ELR (cell line): ENCODE measurements at places on chromosomes 12 and 14.

- DNase-seq: no peak
Observed at GRCh38 chr12:39620659-39621658, 1.4 kb upstream of the ABCD2 start.

DNA sequence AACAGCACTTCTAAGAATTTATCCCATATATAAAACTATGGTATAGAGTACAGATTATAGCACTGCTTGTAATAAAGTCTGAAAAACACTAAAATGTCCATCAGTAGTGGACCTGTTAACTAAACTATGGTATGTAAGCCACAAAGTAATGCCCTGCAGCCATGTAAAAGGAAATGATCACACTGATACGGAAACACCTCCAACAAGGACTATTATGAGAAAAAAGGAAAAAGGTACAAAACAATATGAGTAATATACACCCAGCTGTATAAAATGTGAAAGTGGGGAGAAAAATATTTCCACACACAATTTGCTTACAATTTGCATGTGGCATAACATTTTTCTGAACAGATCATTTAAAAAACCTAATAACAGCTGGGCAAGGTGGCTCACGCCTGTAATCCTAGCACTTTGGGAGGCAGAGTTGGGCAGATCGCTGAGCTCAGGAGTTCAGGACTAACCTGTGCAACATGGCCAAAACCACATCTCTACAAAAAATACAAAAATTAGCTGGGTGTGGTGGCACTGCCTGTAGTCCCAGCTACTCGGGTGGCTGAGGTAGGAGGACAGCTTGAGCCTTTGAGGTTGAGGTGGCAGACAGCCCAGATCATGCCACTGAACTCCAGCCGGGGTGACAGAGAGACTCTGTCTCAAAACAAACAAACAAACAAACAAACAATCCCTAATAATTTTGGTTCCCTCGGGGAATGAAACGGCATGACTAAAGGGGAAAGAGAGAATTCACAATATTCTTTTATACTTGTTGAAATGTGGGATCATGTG lies 250.5 kb downstream of the MED13L start:
- DNase-seq: no peak

DNA sequence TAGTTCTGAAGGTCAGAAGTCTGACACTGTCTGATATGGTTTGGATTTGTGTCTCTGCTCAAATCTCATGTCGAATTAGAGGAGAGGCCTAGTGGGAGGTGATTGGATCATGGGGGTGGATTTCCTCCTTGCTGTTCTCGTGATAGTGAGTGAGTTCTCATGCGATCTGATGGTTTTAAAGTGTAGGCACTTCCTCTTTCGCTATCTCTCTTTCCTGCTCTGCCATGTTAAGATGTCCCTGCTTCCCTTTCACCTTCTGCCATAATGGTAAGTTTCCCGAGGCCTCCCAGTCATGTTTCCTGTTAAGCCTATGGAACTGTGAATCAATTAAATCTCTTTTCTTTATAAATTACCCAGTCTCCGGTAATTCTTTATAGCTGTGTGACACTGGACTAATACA lies 84.1 kb upstream of the TMTC1 start:
- DNase-seq: no peak

- DNase-seq: no peak
Observed at GRCh38 chr12:107512391-107512790, 173.2 kb upstream of the PWP1 start.

GRCh38 chr14:30840086-30840779 lies 34.1 kb upstream of the COCH start:
- no peak for DNase-seq

GRCh38 chr12:66596199-66596598 lies 82.7 kb downstream of the GRIP1 start:
- DNase-seq: peak; percentile 44

DNA sequence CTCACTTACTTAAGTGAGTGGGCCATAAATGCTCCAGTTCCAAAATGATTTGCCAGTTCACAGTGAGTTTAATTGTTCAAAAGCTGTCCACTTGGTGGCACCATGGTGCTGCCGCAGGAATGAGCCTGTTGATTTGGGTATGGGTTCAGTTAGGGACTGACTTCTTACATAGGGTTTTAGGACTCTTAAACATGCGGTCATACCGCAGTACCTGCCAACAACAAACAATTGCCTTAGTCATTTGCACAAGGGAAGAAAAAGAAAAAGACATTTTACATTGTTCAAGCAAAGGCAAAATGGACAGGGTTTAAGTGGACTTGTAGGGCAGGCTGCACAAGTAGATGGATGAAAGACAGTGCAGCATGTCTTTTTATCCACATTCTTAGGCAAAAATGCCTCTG lies 80.0 kb upstream of the DBX2 start:
- DNase-seq: peak; percentile 70

DNA sequence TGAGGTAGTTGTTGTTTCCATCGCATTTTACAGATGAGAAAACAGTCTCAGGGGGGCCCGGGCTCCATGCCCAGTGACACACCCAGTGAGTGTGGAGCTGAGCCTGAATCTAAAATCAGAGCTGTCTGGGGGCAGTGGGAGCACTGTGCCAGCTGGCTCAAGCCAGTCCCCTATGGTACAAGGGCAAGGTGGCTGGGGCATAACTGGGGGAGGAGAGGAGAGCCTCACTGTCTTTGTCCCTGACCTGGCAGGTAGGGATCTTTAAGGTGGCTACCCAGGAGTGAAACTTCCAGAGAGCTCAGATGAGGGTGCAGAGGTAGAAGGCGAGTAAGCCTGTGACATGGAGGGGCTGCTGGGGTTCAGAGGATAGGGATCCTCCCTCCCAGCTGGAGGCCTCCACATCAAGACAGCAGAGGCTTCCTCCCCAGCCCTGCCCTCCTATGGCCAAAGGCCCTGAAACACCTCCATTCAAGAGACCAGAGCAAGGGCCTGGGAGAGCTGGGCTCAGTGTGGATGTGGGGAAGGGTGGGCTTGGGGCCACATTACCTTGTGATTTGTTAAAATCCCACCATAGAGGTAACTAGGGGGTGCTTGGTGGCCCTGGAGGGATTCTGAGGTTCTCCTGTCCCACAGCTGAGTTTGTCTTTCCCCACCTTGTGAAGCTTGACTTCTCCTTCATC lies 33.1 kb downstream of the ASCL4 start:
- DNase-seq: no peak

DNA sequence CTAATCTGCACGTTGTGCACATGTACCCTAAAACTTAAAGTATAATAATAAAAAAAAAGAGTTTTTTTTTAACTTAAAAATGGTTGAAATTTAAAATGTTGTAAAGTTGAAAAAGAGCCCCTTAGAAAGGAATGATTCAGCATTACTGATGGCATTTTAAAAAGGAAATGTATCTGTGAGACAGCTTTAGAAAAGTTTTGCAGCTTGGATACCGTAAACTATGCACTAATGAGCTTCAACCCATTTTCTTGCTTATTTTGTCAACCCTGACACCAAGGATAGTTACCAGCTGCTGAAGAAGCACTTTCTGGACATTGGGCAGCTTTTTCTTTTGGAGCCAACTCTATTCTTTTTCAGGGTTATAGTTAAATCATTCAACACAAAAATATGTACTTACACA lies 4.3 kb downstream of the BICD1 start:
- DNase-seq: no peak

- DNase-seq: no peak
Observed at GRCh38 chr12:46101485-46101869, 111.1 kb upstream of the SCAF11 start.

- no peak for DNase-seq
Observed at GRCh38 chr12:79900951-79901350, 33.9 kb downstream of the PPP1R12A start.

DNA sequence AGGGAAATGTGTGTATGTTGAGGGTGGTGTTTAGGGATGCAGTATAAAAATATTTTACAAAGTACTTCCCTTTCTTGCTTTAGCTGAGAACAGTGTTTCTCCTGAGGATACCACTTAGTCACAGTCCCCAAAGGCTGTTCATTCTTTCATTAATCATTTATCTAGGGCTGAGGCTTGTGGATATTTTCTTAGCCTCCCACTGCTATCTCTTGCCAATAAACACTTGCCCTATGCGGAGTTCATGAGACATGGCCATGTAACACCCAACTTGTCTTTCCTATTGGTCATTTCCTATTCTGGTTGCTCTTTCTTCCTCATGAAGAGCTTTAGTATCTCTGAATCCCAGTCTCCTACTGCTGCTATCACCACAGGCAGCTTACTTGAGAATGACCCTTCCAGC lies 75.1 kb downstream of the ETNK1 start:
- no peak for DNase-seq

GRCh38 chr12:95390932-95391331 lies 83.0 kb upstream of the METAP2 start:
- DNase-seq: no peak

- no peak for DNase-seq
Observed at GRCh38 chr12:107778383-107779025, 4.0 kb downstream of the ASCL4 start.

- no peak for DNase-seq
Observed at GRCh38 chr12:111446631-111447570, 41.2 kb downstream of the SH2B3 start.

GRCh38 chr12:7303230-7303629 lies 642 bp upstream of the ACSM4 start:
- peak; percentile 12 for DNase-seq
